ENCODE measurements at places on chromosomes 2 and 18. TPM values are rescaled to one million over a fixed set of nuclear protein-coding genes. Genes with fewer than 3 reads are reported as not detected.

The KATNAL2 gene
- 1.2 TPM for polyA plus RNA-seq

The IL1R2 gene
- polyA plus RNA-seq = 67.2 TPM

The ACOXL gene
- not detected for polyA plus RNA-seq

The TMEM87B gene
- 9.1 TPM for polyA plus RNA-seq

The KYNU gene
- 2.4 TPM for polyA plus RNA-seq

The GPR55 gene
- 0.88 TPM for polyA plus RNA-seq

The TOGARAM2 gene
- 0.42 TPM for polyA plus RNA-seq

The PIK3C3 gene
- polyA plus RNA-seq = 17.5 TPM

The CRYGC gene
- not detected for polyA plus RNA-seq

The DSG1 gene
- polyA plus RNA-seq = 8.4 TPM

The CDH20 gene
- polyA plus RNA-seq = not detected

The GCC2 gene
- 6.2 TPM for polyA plus RNA-seq

The HNMT gene
- polyA plus RNA-seq = 16.4 TPM

The OBSL1 gene
- 19.9 TPM for polyA plus RNA-seq

The RNF25 gene
- 20.5 TPM for polyA plus RNA-seq
